T-helper 1 cell treated with Interleukin-12 subunit alpha and Interleukin-12 subunit beta and Interleukin-4 antibody, amounts not matched to agents 30 ng/mL and 1 ng/mL, for 36 hours (primary cell): ENCODE measurements at places on chromosomes 4 and X. TPM values are rescaled to one million over a fixed set of nuclear protein-coding genes. Genes with fewer than 3 reads are reported as not detected.

The ETDA gene
- total RNA-seq: not detected in 2 replicates

The TMPRSS11D gene
- not detected in 2 replicates for total RNA-seq

The LARP7 gene
- 45.8 and 46.8 TPM in 2 replicates for total RNA-seq

The NOX1 gene
- total RNA-seq: not detected in 2 replicates

The SULT1B1 gene
- total RNA-seq: 8.1 and 9.8 TPM in 2 replicates
